T-cell (primary cell): ENCODE measurements at places on chromosomes 12 and 14.

DNA sequence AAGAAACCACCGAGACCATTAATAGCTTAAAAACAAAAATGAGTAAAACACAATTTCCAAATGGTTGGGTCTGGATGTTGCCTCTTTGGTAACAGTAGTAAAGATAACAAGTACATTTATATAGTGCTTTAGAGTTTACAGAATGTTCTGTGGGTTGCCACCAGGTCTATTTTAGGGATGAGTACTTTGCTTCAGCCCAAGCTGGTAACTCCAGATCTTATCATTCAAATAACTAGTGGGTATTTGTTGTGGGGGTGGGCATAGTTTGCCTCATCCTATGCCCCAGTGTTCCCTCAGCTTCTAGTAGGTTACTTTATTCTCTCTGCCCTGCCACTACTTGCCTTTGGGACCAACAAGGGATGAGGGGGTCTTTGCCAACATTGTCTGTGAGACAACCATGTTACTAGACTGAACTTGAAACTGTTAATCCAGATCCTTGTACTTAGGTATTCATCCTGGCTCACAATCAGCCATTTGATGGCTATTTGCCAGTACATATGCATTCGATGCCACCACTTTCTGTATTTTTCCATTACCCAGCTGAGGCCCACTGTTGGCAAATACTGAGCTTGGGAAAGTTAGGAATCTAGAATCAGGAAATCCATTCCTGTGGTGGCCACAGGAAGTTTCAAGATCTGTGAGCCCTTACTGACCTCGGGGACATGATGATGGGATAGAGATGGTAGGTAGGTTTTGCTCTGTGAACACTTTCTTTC, 17.6 kb upstream of the AKAP6 start:
- DNase-seq, result no peak

GRCh38 chr12:107317751-107318555, 224.6 kb upstream of the CRY1 start:
- DNase-seq, result peak; percentile 85

- DNase-seq, result no peak
Observed at GRCh38 chr14:99380402-99380801, 100.3 kb downstream of the SETD3 start.

DNA sequence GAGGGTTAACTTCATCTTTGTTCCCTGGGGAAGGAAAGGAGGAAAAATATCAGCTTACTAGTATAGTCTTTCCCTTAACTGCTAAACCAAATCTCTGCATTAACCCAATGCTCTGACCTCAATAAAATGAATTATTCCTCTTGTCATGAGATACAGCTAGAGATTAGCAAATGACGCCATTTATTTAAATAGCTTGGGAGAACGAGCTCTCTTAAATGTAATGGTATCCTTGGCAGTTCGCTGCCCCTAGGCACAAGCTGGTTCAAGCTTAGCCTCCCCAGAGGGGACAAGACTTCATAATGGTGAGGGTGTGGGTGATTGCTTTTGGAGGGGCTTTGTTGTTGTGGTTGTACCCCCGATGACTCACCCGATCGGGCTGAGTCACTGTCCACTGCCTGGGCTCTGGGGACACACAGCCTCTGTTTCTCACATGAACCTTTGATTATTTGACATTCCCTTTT, 19.6 kb downstream of the FNTB start:
- DNase-seq, result no peak

DNA sequence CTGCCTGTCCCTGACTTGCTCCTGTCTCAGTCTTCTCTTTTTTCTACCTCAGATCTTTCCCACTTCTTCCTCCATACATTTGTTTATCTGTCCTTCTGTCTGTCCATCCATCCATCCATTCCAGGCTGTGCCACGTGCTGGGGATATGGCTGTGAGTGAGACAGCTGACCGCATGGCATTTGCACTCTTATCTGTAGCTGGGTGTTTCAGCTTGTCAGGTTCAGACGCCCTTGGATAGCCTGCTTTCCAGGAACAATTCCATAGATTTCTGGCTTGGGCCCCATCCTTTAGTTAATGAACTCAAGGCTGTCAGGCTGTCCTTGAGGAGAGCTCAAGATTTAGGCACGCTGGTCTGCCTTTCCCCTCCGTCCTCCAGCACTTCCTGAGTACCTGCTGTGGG, 116.6 kb downstream of the TSPAN9 start:
- DNase-seq, result no peak

DNA sequence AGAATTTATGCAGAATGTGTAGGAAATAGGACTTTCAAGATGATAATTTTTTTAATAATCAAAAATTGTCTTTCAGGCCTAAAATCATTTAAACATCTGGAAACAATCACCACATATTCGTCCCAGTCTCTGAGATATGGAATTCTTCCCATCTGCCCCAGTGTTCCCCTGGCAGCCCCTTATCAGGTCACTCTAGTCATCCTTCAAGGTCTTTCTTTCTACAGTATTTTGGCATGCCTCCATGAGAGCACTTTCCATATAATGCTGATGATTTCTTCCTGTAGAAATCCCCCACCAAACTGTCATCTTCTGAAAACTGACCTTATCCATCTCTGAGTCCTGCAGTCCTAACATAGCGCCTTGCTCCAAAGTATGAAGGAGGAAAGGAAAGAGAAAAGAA, 422.1 kb downstream of the RPS29 start:
- no peak for DNase-seq

- DNase-seq, result no peak
Observed at GRCh38 chr12:39467432-39467870, 24.5 kb upstream of the KIF21A start.

- DNase-seq, result no peak
Observed at GRCh38 chr12:6442836-6443235, 1.9 kb upstream of the CD27 start.

- no peak for DNase-seq
Observed at GRCh38 chr12:23831739-23832138, 117.7 kb downstream of the SOX5 start.

DNA sequence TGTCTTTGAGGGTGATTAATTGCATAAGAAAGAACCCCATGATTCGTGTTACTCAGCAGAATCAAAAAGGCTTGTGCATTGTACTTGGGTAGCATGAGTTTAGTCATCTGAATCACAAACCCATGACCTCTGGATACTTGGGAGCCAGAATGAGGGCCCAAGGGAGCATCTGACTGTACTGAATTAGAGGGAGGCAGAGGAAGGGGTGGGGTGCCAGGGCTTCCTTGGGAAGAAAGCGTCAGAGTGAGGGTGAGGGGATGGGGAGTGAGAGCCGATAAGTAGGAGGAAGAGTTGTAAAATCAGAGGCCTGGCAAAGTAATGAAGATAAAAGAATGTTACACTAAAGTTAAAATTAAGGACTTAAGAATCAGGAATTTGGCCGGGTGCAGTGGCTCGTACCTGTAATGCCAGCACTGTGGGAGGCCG, 29.8 kb downstream of the GPRC5D start:
- DNase-seq, result no peak

- no peak for DNase-seq
Observed at GRCh38 chr14:73438993-73439392, 19.4 kb downstream of the NUMB start.
